ENCODE measurements at places on chromosomes 11 and 22.

- DNase-seq = no peak
Observed at GRCh38 chr22:44309137-44309536, 3.6 kb downstream of the SHISAL1 start.

- DNase-seq = no peak
Observed at GRCh38 chr22:19991645-19992451, 24.8 kb downstream of the ARVCF start.

GRCh38 chr22:39567135-39567946 lies 3.2 kb upstream of the CACNA1I start:
- DNase-seq = peak; percentile 50

- no peak for DNase-seq
Observed at GRCh38 chr22:22605074-22605404, 39.4 kb upstream of the GGTLC2 start.

- no peak for DNase-seq
Observed at GRCh38 chr22:30893434-30894370, 74.9 kb downstream of the MORC2 start.
